Stimulated activated CD4-positive, alpha-beta T cell treated with anti-CD3 and anti-CD28 coated beads, Interleukin-2, amount 100 ng/mL, for 4 hours (primary cell): ENCODE measurements at places on chromosomes 4 and X.

DNA sequence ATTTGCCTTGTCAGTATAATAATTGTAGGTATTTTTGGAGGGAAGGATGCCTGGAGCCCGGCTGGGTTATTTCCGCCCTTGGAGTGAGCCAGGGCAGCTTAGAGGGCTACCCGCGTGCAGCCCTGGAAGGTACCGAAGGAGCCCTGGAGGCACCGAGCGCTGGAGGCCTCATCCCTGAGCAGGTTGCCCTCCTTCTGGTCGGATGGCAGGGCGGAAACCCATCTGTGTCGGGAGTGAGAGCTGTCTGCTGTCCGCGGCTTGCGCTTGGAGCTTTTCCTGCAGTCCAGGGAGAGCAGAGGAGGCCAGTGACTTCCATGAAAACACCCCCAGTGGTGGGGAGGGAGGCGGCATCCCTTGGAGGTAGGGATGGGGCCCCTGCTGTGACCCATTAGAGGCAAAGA lies 122.1 kb downstream of the TBL1X start:
- no peak for DNase-seq

- DNase-seq, result no peak
These were observed 655.8 kb downstream of the ZNF674 start for GRCh38 chrX:45889471-45889870.

- DNase-seq, result no peak
These were observed 28.7 kb downstream of the RLIM start for GRCh38 chrX:74585766-74586165.

GRCh38 chr4:129254126-129254525 lies 158.2 kb downstream of the C4orf33 start:
- no peak for DNase-seq

GRCh38 chrX:153968754-153969124 lies 2.9 kb downstream of the HCFC1 start:
- no peak for DNase-seq

DNA sequence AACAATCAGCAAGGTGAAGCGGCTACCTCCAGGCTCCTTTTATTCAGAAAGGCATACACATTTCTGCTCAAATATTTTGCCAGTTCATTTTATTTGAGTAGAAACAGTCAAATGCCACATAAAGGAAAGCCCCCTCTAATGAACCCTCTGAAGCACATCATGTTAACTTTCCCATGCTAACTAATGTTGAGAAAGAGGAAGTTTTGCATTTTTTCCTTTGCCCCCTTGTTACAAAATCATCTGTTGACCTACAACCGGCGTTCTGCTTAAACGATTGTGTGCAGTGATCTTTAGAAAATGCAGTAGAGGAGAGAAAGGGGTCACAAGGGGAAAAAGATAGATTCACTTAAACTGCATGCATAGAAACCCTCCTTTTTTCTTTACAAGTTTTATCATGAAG lies 25.2 kb upstream of the ATXN3L start:
- no peak for DNase-seq

- DNase-seq, result no peak
These were observed 223.7 kb downstream of the COL25A1 start for GRCh38 chr4:109078724-109079123.

DNA sequence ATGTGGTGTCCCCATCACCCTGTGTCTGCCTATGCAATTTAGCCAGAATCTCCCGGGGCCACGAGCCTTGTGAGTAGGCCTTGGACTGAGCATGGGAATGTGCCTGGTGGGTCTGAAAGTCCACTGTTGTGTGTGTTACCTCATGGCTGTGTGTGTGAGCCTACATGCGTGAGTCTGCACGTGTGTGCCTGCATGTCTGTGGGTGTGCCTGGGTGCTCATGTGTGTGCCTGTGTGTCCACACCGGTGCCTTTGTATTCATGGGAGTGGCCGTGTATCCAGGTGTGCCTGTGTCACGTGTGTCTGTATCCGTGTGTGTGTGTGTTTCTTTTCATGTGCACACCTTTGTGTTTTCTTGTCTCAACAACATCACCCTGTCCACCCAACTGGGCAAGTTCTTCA lies 14.2 kb downstream of the ATP5ME start:
- DNase-seq, result no peak

DNA sequence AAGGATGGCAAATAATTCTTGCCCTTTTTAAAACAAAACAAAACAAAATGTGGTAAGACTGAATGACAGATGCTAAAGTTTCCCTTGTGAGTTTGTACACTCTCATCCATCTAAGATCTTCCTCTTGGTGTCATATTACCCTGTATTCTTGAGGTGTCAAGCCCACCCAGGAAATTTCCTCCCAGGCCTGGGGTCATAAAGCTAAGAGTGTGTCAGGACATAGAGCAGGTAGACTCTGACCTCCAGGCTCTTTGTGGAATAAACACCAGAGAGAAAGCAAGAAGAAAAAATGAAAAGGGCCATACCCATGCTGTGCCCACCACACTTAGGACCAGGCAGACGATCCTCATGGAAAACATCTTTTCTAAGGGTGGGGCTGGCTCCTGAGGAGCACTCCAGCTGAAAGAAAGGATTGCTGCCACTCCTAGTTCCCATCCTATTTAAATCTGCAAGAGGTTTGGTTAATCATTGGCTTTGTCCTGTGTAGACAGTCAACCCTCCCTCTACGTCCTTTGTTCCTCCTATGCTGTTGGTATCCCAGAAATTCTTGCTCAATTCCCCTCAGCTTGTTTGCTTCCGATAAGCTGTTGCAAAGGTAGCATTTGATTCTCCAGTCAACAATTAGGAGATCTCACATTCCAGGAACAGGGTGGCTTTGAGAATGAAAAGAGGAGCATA lies at the start of gene FGA:
Gene FGA, minus strand, starts transcription at position 414 of the 678 bp plus-strand sequence. Its CDS starts 55 bp downstream, at position 359.
- no peak for DNase-seq

GRCh38 chrX:45344594-45344993 lies 143.9 kb upstream of the DIPK2B start:
- DNase-seq, result no peak

DNA sequence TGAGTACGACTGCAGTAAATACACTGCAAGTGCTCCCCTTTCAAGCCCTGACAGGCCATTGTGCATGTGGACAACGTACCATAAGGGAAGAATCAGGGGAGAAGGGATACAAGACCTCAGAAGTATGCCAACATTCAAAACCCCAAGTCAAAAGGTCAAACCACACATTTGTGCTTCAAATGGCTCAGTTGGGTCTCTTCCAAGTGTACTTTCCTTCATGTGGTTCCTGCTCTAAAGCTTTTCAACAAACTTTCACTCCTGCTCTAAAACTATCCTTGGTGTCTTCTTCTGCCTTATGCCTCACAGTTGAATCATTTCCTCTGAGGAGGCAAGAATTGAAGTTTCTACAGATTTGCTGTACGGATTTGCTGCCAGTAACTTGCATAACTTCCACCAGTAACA lies 305.7 kb upstream of the SLIT2 start:
- DNase-seq, result no peak

GRCh38 chr4:59341506-59341905 lies 1858.6 kb upstream of the ADGRL3 start:
- DNase-seq, result no peak

DNA sequence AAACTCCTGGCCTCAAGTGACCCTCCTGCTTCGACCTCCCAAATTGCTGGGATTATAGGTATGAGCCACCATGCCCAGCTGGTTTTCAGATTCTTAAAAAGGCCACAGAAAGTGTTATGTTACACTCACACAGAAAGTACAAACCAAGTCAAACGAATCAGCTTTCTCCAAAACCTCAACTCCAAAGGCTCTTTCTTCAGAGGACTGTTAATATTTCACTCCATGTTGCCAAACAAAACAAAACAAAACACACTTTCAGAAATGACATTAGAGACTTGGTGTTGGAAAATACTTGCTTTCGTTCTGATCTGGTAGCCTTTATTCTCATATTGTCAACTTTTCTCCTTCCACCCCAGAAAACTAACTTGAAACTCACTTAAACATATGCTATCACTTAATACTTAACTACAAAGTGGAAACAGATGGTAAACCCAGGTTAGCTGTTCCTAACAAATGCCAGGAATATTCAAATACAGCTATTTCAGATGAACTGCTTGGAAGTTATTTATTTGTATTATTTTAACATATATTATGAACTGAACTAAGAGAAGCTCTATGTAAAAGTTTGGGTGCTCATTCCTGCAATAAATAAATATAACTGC lies 34.7 kb downstream of the RLIM start:
- DNase-seq, result no peak

- DNase-seq, result no peak
These were observed 158.2 kb upstream of the DDIT4L start for GRCh38 chr4:100348473-100348872.

GRCh38 chr4:1990348-1990645 lies 18.5 kb downstream of the NELFA start:
- no peak for DNase-seq

DNA sequence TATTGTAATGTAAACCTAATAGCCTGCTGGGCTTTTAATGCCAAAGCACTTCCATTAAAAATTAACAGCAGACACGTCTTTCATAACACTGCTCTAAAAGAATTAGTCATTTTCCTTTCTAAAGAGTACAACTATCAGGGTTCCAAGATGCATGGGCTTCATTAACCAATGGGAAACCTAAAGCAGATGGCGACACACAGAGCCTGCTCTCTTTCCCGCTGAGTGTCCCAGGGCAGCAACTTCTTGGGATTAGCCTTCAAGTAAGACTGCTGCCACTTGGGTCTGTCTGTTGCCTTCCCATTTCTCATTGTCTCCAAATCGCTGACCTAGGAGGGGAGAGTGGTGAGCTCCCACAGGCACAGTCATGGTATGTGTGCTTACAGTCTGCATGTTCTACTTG lies 14.0 kb upstream of the PHKA2 start:
- DNase-seq, result no peak

DNA sequence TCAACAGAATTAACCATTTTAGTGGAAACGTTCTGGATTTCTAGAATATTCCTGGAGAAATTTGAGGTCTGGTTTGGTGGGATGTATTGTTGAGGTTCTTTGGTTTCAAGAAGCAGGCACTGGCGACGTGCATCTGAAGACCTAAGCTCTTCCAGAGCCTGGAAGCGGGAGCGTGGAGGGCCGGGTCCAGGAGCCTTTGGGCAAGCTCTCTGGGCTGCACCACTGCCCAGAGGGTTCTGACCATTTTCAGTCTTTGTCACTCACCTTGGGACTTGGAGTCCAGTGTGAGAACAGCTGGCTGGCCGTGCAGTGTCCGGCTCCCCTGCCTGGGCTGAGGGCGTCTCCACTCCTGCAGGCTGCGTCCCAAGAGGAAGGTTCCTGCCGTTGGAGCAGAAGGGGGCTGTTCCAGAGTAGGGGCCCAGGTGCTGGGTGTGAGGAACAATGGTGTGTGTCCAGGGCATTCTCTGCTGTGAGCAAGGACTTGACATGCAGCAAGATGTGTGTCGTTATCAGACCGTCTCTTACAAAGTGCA lies 24.0 kb downstream of the PIGG start:
- no peak for DNase-seq

DNA sequence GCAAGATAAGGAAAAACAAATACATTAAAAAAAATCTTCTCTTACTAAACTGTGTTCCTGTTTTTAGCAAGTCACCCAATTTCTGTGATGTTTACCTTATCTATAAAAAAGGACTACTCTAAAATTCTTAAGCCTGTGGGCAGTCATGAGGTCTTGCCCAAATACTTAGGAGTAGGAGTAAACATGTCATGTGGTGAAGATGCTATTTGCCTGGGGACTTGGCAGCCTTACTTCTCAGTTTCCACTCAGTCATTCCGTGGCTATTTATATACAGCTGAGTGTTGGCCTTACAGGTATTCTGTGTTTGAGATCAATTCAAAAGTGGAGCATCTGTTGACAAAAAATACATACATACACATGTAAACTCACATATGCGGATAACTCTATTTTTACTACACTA lies 89.9 kb upstream of the TLR2 start:
- DNase-seq, result no peak

GRCh38 chr4:139810710-139811109 lies 145.1 kb downstream of the MGST2 start:
- DNase-seq, result no peak

GRCh38 chr4:86261636-86262035 lies 98.2 kb downstream of the MAPK10 start:
- DNase-seq, result no peak

GRCh38 chr4:38170338-38171169 lies 210.4 kb downstream of the PTTG2 start:
- DNase-seq, result no peak

GRCh38 chr4:70895811-70896491 lies 6.2 kb upstream of the MOB1B start:
- DNase-seq, result no peak
